GM13976 (cell line): ENCODE measurements at places on chromosomes 1 and 21.

GRCh38 chr1:213687832-213688231 lies 299.9 kb upstream of the PROX1 start:
- DNase-seq, result no peak

GRCh38 chr1:43205671-43206070 lies 33.5 kb downstream of the CFAP57 start:
- no peak for DNase-seq

GRCh38 chr1:65231718-65232330 lies 77.5 kb upstream of the DNAJC6 start:
- DNase-seq, result no peak

DNA sequence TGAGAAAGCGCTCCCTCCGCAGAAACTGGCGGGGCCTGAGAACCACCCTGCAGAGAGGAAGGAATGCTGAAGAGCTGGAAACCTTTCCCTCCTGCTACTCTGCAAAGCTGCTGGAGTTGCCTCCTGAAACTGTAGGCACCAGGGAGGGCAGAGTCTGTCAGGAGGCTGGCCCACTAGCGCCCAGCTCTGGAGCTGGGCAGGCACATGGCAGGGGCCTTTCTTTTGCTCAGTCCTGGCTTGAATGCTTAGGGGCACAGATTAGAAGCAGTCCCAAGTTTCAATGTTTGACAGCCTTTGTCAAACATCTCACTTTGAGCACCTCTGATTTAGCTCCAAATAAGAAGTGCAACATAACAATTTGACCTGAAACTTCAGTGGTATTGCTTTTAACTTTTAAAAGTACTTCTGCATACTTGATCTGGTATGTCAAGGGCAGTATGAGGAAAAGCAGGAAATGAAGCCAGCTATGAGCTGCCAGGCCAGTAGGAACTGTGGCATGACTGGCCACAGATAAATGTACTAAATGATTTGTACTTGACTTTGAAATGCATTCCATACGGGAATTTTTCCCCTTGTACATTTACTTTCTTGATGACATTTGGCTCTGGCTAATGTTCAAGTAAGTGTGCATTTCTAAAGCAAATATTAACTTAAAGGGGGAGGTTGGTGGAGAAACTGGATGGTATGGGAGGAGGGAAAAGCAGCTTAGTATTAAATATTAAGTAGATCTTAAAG lies 7.2 kb downstream of the C1orf116 start:
- no peak for DNase-seq

GRCh38 chr21:33428669-33429068 lies 25.5 kb downstream of the IFNGR2 start:
- DNase-seq, result no peak

- no peak for DNase-seq
Observed at GRCh38 chr1:12593621-12594066, 24.4 kb downstream of the DHRS3 start.

- no peak for DNase-seq
Observed at GRCh38 chr1:223783676-223784075, 62.1 kb downstream of the TP53BP2 start.

DNA sequence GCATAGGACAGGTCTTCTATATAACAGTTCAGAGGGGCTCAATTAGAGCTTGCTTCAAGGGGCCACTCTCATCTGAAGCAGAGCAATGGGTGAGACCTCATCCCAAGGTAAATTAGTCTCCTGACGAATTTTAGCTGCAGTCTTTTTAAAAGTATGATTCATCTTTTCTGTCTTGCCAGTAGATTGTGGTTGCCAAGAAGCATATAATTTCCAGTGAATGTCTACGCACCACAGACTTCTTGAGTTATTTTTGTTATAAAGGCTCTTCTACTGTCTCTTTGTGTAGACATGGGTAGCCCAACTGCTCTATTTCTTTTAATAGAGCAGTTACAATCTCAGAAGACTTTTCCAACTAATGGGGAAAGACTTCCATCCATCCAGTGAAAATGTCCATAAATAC lies 108.9 kb upstream of the FMN2 start:
- DNase-seq, result no peak

DNA sequence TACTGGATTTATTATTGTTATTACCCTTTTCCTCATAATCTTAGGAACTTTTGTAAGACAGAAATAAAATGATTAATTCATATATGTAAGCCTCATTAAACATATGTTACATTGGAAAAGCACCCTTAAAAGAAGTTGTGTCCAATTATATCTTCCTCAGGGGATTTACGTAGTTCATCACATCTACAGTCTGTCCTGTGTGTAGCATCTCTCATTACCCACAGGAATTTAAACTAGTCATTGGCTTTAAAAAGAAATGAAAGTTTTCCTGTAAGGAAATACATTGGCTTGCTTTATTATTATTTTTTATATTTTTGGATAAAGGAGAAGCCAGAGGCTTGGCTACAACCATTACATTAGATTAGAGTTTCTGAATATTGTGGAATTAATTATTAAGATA lies 56.1 kb downstream of the SWT1 start:
- DNase-seq, result no peak

DNA sequence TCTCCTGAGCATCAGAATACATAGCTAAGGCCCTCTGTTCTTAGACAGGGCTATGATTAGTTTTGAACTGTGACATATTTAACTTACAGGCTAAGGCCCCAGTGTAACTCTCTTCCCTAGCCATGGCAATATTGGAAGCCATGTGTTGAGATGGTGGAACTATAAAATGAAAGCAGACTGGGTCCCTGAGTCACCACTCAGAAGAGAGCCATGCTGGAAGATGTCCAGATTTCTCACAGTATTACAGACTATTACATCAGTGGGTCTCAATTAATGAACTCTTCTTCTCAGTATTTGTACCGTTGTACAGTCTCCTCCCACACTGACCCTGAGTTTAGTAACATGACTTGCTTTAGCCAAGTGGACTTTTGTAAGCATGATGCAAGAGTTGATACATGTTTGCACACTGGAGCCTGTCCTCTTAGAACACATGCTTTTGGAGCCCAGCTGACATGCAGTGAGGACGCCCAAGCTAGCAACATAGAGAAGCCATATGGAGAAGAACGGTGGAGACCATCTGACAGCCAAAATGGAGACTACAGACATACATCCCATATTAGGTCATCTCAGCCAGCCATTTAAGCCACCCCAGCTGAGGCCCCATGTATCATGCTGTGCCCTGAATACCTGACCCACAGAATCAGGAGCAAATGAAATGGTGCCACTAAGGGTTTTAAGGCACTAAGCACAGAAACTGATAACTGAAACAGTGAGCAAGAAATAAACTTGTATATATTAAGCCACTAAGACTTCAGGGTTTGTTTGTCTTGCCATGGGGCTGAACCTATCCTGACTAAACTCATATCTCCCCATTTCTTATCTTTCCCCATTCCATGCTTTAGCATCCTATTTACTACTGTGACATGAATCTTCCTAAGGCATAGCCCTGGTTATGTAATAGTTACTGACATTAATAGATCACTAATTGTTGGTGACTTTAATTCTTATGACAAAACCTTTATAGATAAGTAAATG lies 24.4 kb downstream of the TBX15 start:
- no peak for DNase-seq

GRCh38 chr1:151621351-151621750 lies 9.5 kb downstream of the SNX27 start:
- no peak for DNase-seq
